NK-92 treated with Interleukin-12 subunit alpha and Interleukin-12 subunit beta, amount 100 ng/mL, for 24 hours (cell line): ENCODE measurements at places on chromosomes 6 and 20.

- DNase-seq: no peak
Observed at GRCh38 chr6:158717341-158718330, 67.8 kb downstream of the SYTL3 start.

GRCh38 chr6:30902709-30903108 is 5.3 kb upstream of the GTF2H4 start:
- DNase-seq: no peak

DNA sequence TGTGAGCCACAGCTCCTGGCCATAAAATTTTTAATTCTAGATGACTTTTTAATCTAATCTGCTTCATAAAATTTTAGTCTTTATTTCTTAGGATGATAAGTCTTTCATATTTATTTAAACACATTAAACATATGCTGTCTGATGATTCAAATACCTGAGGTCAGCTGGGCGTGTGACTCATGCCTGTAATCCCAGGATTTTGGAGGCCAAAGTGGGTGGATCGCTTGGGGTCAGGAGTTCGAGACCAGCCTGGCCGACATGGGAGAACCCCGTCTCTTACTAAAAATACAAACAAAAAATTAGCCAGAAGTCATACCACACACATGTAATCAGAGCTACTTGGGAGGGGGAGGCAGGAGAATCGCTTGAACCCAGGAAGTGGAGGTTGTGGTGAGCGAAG is 53.1 kb downstream of the RBM24 start:
- no peak for DNase-seq

GRCh38 chr20:24364482-24364881 is 104.9 kb upstream of the SYNDIG1 start:
- DNase-seq: no peak

- no peak for DNase-seq
Observed at GRCh38 chr6:109531446-109531845, 48.4 kb upstream of the ZBTB24 start.

DNA sequence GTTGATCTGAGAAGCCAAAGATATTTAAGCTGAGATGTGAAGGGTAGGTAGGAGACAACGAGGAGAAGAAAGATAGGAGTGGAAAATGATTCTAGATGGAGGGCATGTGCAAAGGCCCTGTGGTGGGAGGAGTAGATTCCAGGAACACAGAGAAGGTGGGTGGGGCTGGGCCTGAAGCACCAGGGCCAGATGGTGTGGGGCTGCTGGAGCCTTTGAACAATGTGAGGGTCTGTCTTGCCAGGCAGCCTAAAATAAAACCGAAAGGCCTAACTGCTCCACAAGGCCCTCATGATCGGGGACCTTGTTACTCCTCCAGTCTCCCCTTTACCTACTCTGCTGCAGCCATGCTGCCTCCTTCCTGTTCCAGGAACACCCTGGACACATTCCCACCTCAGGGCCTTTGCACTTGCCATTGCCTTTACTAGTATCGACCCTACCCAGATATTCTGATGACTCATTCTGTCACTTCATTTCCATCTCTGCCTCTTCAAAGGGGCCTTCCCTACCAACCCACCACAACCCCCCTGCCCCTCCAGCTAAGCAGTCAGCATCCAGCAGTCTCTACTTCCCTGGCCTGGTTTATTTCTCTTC is 20.0 kb downstream of the FAM110A start:
- no peak for DNase-seq

DNA sequence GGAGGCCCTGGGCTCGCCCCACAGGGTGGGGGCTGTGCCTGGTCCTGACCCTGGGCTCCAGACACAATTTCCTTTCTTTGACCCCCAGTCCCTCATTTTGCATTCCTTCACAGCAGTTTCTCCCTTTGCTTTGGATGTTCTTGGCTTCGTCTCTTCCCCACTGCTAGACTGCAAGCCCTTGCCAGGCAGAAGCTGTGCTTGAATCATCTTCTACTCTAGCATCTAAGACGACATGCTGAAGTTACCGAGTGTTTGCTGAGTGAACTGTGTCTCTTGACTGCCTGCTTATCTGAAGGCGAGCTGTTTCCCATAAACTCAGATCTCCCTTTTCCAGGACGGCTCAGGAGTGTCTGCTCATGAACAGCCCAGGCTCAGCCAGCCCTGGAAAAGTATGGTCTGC is 14.3 kb upstream of the SYNDIG1 start:
- no peak for DNase-seq

DNA sequence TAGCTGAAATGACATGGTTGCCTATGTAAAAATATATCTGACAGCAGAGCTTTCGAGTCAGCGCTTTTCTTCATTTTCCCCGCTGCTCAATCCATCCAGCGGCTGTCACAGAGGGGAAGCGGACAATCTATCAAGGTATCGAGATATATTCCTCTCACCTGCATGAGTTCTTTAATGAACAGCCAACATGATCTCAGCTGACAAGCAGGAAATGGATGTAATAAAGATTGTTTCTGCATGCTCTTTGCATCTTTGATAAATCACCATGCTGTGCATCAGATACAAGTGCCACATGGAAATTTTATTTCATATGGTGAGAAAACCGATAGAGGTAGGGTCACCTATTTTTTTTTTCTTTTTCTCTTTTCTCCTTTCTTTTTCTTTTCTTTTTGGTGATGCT is 602.3 kb upstream of the MMS22L start:
- DNase-seq: no peak

- no peak for DNase-seq
Observed at GRCh38 chr6:107625264-107625663, 135.3 kb downstream of the SOBP start.

DNA sequence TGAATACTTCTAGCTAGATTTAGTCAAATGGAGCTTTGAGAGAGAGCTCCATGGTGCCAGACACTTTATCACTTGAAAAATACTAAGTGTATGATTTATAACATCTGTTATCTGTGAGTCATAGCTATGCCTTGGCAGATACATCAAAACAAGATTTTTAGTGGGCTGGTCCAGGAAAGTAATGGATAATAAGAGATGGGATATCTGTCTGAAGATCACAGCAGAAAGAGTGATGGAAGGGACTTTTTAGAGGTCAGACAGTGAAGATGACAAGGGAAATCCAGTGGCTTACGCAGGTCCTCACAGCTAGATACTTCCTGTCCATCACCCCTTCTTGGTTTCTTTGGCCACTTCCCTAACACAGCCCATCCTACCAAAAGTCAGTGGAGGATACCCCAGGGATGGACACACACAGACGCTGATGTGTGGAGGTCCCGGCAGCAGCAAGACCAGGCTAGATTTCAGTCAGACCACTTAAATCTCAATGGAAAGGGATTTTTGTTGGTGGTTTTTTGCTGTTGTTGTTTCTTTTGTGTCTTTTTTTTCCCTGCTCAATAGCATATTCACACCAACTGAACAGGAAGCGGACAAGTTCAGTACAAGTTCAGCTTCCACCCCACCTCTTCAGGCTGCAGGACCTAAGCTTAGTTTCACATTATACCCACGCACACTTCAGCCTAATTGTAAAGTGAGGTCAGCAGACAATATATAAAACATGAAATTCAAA is 209.3 kb downstream of the ALDH8A1 start:
- no peak for DNase-seq

DNA sequence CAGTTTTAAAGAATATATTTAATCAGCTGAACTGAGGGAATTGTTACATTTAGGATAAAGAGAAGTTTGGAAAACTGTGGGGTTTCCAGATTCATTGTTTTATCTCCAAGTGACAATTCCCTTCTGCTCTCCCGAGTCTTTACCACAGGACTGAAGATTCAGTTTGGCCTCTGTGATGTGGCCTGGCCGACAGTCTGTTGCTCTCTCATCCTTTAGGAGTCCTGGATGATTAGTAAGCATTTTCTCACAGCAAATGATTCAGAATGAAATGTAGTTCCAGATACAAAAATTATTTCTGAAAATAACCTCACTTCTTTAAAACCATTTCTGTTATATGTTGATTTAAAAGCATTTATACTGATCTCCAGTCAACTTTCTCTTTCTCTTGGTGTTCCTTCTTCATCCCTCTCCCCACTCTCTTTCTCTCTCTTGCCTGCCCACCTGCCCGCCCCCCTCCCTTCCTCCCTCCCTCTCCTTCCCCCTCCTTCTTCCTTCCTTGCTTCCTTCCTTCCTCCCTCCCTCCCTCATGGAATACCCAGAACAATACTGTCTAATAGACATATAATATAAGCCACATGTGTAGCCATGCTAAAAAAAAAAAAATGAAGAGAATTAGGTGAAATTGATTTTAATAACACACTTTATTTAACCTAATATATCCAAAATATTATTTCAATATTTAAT is 254.9 kb downstream of the PRL start:
- DNase-seq: no peak

DNA sequence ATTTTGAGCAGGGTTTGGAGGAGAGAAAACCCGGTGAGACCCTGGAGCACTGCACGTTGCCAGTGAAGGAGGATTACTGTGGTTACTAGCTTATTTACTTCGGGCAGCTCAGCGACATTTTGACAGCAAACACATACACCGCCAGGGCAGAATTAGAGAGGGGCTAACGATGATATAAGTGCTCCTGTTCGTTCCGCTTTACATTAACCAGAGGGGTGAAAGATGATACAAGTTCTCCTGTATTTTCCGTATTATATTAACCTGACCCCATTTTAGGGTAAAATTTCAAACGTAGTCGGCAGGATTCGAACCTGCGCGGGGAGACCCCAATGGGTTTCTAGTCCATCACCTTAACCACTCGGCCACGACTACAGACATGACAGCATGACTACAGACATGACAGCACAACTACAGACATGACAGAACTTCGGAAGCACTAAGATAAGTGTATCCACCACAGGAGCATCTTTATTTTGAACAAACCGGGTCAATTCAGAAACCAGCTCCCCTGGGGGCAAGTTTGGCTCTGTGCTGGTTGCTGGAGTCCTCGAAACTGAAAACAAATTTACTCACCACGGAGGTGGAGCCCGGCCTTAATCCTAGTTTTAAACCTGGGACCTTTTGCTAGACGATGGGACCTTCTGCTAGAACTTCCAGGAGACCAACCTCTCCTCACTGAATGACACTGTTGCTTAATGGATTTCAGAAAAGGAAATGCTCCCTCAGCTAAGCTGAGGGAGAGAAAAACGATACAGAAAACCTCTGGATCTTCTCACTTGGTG is 80.4 kb upstream of the ZNF184 start:
- no peak for DNase-seq

- DNase-seq: no peak
Observed at GRCh38 chr6:32148289-32149091, 3.2 kb downstream of the PRRT1 start.

- DNase-seq: no peak
Observed at GRCh38 chr6:92647630-92648029, 771.7 kb downstream of the EPHA7 start.

GRCh38 chr6:140779341-140779740 is 1353.4 kb upstream of the GJE1 start:
- DNase-seq: no peak

DNA sequence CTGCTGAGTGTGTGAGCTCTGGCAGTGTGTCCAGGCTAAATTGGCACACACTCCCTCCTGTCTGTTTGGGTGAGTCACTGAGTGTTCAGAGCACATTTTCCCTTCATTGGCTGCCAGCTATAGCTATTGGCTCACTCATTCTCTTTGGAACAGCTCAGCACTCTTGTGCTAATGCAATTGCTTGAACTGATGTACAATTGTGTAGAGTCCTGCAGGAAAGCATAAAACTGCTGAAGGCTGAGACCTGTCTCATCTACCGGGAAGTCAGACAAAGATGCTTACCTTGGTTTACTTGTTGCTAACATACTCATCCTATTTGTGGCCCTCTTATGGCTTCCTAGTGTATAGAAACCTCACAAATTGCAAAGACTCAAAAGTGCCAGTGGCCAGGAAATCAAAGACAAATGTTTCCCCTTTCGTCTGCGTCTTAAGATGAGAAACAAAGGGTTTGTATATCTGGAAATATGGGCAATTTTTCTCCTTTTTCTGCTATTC is 351.0 kb downstream of the BCKDHB start:
- DNase-seq: no peak

- DNase-seq: no peak
Observed at GRCh38 chr6:80006541-80006940, 2.1 kb downstream of the TTK start.

DNA sequence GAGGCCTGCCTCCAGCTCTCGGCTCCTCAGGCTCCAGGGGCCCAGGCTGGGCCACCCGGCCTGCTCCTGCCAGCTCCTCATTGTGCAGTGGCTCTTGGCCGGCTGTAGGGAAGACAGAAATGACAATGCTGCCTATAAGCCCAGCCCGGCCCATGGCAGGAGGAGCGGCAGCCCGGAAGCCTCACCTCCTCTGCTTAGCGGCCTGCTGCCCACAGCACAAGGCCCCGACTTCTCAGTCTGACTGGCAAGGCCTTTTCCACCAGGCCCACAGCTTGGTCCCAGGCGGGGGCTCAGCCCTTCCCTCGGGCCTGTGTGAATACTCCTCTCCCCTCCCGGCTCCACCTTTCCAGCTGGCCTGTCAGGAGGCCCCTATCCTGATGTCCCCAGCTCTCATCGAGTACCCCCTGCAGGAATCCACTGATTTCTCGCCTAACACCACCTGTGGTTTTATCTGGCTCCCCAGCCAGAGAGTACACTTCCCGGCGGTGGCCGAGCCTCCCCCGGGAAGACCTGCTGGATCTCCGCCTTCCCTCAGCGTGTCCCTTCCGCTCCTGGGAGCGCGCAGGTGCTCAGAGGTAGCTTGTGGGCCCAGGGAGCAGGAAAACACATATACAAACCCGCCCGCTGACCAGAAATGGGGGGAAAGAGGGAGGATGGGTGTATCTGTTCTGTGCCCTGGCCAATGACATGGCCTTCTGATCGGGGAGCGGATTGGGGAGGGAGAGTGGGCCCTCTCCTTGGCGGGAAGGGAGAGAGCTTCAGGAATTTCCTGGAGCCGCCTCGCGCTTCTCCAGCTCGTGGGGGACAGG is 963 bp downstream of the DDRGK1 start:
- DNase-seq: no peak

DNA sequence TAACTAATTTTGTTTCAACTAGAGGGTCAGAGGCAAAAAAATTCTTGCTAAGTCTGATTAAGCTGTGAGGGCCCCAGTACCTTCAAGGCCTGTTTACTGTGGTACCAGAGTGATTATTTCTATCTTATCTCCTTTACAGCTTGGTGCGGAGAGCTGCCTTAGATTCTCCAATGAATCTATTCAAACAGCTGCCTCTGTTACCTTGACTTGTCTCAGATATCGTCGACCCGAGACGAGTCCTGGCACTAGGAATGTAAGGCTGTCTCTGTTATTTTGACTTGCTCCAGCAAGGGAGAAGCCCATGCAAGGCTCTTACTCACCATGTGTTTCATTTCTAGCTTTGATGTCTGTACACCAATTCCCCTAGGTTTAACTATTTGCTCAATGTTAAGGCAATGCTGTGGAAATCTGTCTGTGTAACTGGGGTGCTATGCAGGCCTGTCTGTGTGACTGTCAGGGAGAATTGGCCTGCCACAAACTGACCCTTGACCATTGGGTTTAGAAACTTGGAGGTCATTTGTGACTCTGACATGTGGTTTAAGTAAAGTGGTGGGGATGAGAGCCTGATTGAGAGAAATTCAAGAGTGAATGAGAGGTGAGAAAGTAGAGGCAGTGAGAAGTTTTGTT is 10.4 kb upstream of the FKBPL start:
- DNase-seq: no peak

GRCh38 chr6:2655844-2656433 is 94.8 kb downstream of the MYLK4 start:
- DNase-seq: no peak

- no peak for DNase-seq
Observed at GRCh38 chr20:6485351-6485750, 282.1 kb upstream of the BMP2 start.

- no peak for DNase-seq
Observed at GRCh38 chr6:158926414-158926813, 73.6 kb downstream of the RSPH3 start.

- no peak for DNase-seq
Observed at GRCh38 chr6:67759001-67759400, 876.1 kb upstream of the ADGRB3 start.

- no peak for DNase-seq
Observed at GRCh38 chr6:35638679-35639078, 50.0 kb downstream of the FKBP5 start.
